ENCODE measurements at places on chromosomes 12 and 14.
A peak's percentile ranks its signal among the peaks of the same experiment; 100 is the strongest.

DNA sequence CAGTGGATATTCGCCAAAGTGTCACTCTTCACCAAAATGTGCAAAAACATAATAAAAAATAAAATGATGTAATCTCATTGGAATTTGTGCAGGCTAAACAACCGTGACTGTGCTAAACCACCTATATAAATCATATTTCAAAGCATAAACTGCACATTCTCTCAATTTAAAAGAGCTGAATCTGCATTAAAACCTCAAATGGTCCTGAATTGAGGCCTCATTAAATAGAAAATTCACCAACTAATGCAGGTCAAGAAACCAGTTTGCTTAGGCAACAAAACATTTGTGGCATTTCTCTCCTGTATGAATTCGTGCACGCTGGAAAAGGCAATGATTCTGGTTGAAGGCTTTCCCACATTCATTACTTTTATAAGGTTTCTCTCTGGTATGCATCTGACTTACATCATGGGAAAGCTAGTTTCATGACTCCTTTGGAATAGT is 80.1 kb upstream of the IFNG-AS1 start:
- H3K4me1 ChIP-seq = peaks cover 8% of the 10 kb centered on the region
- no peaks in the 10 kb centered on the region for H3K27me3 ChIP-seq
- no peak overlapping the region for H3K4me3 ChIP-seq
- H3K27ac ChIP-seq = no peak overlapping the region

GRCh38 chr12:58008634-58009033 is 67.3 kb downstream of the ATP23 start:
- H3K36me3 ChIP-seq = no peaks in the 10 kb centered on the region
- no peak for DNase-seq
- no peaks in the 10 kb centered on the region for H3K27me3 ChIP-seq
- H3K27ac ChIP-seq = no peak overlapping the region

GRCh38 chr14:90495357-90496276 is 98.8 kb downstream of the CALM1 start:
- no peak overlapping the region for H3K27ac ChIP-seq
- H3K27me3 ChIP-seq = no peaks in the 10 kb centered on the region
- peak; percentile 73 for DNase-seq
- H3K36me3 ChIP-seq = no peaks in the 10 kb centered on the region

DNA sequence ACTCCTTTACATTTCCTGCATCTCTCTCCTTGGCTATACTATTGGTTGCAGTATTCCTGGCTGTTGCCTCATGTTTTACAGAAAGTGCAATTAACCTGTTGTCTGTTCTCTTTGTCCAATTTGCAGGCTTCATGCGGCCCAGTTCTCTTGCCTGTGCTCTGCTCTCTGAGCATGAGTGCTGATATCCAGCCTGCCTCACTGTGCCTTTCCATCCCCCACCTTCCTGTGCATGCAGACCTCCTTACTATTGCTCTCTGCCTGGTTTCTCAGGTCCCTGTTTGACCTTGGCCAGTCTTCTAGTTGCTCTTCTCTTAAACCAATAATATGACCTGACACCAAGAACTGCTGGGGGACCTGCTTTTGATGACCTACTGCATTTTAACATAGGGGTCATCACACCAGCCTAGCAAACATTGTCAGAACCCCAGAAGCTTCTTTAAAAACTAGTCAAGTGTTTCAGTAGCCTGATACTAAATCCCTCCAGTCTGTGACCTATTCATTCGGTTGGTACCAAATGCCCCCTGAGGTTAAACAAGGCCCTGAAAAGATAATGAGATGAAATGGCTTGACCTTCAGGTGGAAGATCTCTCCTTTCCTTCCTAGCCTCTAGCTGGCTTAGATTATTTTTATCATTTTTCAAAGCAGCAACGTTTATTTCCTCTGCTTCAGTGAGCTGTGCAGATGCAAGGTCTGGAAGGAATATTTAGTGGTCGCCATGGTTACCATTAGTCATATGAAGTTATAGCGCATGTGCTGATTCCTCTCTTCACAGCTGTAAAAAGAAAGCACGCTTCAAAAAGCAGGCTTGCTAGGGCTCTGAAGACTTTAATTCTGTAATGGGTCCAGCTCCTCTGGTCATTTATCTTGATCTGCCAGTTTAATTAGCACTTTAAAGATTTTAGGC is 216.5 kb downstream of the PHLDA1 start:
- no peaks in the 10 kb centered on the region for H3K36me3 ChIP-seq
- no peak overlapping the region for H3K27ac ChIP-seq
- DNase-seq = no peak
- peaks cover 10% of the 10 kb centered on the region for H3K27me3 ChIP-seq
- no peak overlapping the region for H3K4me3 ChIP-seq

GRCh38 chr12:105935106-105935505 is 203.6 kb downstream of the NUAK1 start:
- H3K36me3 ChIP-seq = no peaks in the 10 kb centered on the region
- no peak for DNase-seq
- H3K27ac ChIP-seq = no peak overlapping the region
- peaks cover 31% of the 10 kb centered on the region for H3K27me3 ChIP-seq
- H3K4me1 ChIP-seq = no peaks in the 10 kb centered on the region

DNA sequence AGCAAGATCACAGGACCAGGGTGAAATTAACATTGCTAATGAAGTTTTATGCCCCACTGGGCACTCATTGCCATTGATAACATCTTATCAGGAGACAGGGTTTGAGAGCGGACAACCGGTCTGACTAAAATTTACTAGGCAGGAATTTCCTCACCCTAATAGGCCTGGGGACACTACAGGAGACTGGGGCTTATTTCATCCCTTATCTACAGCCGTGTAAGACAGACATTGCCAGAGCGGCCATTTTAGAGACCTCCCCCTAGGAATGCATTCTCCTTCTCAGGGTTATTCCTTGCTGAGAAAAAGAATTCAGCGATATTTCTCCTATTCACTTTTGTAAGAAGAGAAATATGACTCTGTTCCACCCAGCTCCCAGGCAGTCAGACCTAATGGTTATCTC is 8.3 kb downstream of the OR4K17 start:
- DNase-seq = no peak
- H3K27ac ChIP-seq = no peak overlapping the region
- H3K27me3 ChIP-seq = no peaks in the 10 kb centered on the region
- no peak overlapping the region for H3K4me3 ChIP-seq
- H3K36me3 ChIP-seq = peaks cover 4% of the 10 kb centered on the region

DNA sequence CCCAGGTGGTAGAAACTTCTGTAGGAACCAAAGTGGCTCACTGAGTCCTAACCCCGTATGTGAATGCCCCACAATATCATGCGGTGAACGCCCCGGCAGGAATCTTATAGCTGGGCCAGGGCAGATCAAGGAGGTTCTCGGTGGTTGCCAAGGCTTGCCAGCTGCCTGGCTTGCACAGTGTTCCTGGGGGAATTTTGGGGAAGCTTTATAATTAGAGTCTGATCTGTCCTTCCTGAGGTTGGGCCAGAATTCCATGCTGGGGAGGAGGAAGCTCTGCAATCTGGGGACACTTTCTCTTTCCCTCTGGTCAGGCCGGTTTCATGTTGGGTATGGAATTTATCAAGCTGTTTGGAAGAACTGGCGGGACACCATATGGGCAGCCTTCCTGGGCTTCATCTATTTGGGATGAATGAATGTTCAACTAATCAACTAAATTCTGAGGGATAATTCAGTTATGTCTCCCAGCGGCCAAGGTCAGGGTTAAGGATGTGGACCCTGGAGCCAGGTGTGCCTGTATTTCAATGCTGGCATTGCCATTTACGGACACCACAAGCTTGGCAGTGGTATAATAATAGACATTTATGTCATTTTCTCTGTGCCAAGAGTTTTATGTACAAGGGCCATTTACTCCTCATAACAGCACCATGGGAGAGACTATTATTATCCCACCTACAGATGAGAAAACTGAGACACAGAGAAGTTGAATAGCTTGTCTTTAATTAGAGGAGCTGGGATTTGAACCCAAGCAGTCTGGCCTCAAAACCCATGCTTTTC is 54.3 kb downstream of the SVOP start:
- H3K27ac ChIP-seq = no peak overlapping the region
- H3K4me3 ChIP-seq = no peak overlapping the region

GRCh38 chr14:61675291-61675690 is 20.0 kb upstream of the HIF1A start:
- H3K36me3 ChIP-seq = no peaks in the 10 kb centered on the region
- no peaks in the 10 kb centered on the region for H3K4me1 ChIP-seq
- H3K27me3 ChIP-seq = no peaks in the 10 kb centered on the region
- H3K27ac ChIP-seq = no peak overlapping the region
- no peak overlapping the region for H3K4me3 ChIP-seq

- H3K4me3 ChIP-seq = no peak overlapping the region
- H3K36me3 ChIP-seq = no peaks in the 10 kb centered on the region
- DNase-seq = no peak
- peaks cover 98% of the 10 kb centered on the region for H3K27me3 ChIP-seq
- H3K4me1 ChIP-seq = no peaks in the 10 kb centered on the region
- no peak overlapping the region for H3K27ac ChIP-seq
Observed at GRCh38 chr12:53944907-53945847, 6.5 kb downstream of the HOXC13 start.

- peaks cover 14% of the 10 kb centered on the region for H3K27me3 ChIP-seq
- peak within 1 kb of the TSS; percentile 39 for H3K27ac ChIP-seq
- peak within 1 kb of the TSS; percentile 74 for H3K4me3 ChIP-seq
- DNase-seq = peak; percentile 92
- H3K4me1 ChIP-seq = peaks cover 15% of the 10 kb centered on the region
- no peaks in the 10 kb centered on the region for H3K36me3 ChIP-seq
Observed at GRCh38 chr12:51424662-51425539, at the start of gene SLC4A8. SLC4A8 (plus strand) TSS chr12:51424831; CDS start chr12:51424988, 157 bp downstream.

- DNase-seq = no peak
- peaks cover 31% of the 10 kb centered on the region for H3K4me1 ChIP-seq
- peaks cover 1% of the 10 kb centered on the region for H3K36me3 ChIP-seq
- no peak overlapping the region for H3K4me3 ChIP-seq
Observed at GRCh38 chr12:19867151-19867550, 427.9 kb downstream of the AEBP2 start.

Measured in progenitor cell of endocrine pancreas (in vitro differentiated cells).